ENCODE measurements at places on chromosomes 4 and X.

DNA sequence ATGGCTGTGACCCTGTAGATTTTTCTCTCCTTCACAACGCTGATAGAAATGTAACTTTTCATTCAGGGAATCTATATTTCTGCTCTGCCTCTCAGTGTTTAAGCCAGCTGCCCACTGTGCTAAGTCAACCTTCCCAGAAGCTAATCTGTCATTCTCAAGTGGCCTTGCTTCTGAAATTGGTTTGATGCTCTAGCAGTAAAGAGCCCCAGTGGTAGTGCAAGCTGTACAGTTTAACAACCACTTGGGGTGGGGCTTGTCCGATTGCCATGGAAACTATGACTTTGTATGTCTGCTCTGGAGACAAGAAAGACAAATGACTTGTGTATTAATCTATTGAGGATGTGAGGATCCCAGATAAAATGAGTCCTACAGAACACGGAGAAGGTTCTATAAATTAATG is 620.9 kb upstream of the GALNT7 start:
- no peak for DNase-seq

- no peak for DNase-seq
These were observed 171.1 kb downstream of the PDGFRA start for GRCh38 chr4:54400188-54400587.

GRCh38 chr4:56466910-56467283 is 520 bp upstream of the SRP72 start:
- DNase-seq, result no peak

DNA sequence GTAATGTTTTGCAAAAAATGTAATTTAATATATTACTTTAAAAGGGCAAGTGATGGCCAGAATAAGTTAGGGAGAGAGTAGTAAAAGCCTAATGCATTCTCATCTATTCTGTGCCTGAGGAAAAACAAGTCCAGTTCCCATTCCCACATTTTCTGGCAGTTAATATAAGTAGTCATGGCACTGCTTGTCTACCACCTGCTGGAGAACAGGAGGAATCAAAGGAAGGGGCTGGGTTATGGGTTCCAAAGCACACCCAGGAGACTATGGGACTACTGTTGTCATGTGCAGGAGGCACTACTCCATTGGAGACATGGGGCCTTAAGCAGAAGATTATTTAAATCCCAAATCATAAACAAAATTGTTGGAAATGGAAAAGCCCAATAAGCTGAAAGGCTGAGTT is 2618.6 kb downstream of the ARAP2 start:
- no peak for DNase-seq

DNA sequence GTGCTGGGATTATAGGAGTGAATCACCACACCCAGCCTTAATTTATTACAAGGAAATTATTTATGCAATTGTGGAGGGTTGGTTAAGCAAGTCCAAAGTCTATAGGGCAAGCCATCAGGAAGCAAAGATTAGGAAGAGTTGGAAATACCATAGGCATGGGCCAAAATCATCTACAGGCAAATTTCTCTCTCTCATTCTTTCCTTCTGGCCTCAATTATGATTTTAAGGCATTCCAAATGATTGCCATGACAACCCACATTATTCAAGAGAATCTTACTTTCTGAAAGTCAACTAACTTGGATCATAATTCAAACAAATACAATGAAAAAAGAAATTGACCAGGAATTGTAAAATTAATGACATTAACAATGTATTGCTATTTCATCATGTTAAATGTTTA is 400.8 kb downstream of the GPM6A start:
- DNase-seq, result no peak

DNA sequence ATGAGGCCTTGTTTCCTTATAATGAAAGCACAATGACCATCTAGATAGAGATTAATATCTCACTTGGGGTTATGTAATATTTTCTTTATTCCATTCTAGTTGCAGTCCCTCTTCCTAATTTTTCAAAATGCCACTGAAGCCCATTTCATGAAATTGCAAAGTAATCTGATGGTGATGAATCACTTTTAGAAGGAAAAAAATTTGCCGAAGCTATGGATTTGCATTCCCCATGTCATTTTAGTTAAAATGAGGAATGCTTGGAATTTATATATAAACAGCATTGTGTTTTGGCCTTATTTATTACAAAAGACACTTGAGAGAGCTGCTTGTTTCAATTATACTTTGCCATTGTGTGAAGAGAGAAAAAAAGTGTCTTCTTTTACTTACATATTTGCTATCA is 241.7 kb upstream of the TEX13A start:
- DNase-seq, result no peak

GRCh38 chr4:145234091-145234706 is 53.8 kb upstream of the OTUD4 start:
- peak; percentile 56 for DNase-seq

GRCh38 chr4:101785486-101785885 is 5.0 kb upstream of the BANK1 start:
- no peak for DNase-seq

- no peak for DNase-seq
These were observed 289.3 kb upstream of the PABPC4L start for GRCh38 chr4:134490863-134491262.

DNA sequence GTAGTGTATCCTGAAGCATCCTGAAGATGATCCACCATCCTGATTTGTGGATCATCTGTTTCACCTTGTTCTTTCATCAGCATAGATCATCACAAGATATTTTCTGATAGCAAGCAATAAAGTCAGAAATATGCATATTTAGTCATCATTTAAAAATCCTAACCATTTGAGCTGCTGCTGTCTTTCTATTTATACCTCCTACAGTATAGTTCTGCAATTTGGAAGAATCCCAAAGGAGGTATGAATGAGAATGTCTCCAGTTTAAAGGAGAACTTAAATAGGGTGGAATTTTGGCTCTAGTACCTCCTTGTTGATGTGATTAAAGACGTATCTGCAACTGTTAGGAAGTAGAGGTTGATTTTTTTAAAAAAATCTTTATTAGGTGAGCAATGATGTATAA is 7.6 kb downstream of the SLC25A14 start:
- DNase-seq, result no peak

DNA sequence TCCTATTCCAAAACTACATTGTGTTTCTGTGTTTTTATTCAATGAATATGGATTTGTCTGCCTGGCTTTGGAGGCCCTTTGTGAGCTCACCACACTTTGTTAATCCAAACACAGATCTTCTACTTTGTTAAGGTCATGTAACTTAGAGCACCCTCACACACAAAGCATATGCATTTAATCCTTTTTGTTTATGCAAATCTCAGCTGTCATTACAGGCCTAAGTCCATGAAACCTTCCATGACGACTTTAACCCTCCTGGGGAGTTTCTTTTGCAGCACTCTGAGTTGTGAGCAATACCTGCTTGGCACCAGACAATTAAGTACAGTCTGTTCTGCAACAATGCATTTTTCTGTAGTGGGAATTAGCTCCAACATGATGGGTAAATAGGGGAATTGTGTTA is 14.9 kb downstream of the CCSER1 start:
- no peak for DNase-seq

DNA sequence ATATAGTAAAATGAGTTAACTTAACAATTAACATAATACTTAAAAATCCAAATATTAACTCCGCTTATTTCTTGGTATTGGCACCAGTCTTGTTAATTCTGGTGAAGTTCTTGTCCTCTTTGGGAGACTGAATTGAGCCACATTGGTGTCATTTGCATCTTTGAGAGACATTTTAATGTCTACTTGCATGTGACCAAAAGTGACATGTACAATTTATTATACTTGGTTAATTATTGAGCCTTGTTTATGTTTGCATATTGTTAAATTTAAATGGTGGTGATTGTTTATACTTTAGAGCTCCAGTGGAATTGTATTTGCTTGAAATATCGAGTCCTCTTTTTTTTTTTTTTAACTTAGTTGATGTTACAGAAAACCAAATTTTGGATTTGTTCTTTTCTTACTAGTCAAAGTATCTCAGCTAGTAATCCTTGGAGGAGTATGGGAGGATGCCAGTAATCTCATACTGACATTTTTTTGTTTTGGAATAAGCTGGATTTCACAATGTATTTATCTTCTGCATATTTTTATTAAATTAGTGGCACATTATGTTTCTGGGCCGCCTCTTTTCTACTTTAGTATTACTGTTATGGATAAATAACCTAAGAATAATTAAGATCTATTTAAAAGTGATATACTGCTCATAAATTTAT is 3.9 kb downstream of the SPCS3 start:
- DNase-seq, result no peak

DNA sequence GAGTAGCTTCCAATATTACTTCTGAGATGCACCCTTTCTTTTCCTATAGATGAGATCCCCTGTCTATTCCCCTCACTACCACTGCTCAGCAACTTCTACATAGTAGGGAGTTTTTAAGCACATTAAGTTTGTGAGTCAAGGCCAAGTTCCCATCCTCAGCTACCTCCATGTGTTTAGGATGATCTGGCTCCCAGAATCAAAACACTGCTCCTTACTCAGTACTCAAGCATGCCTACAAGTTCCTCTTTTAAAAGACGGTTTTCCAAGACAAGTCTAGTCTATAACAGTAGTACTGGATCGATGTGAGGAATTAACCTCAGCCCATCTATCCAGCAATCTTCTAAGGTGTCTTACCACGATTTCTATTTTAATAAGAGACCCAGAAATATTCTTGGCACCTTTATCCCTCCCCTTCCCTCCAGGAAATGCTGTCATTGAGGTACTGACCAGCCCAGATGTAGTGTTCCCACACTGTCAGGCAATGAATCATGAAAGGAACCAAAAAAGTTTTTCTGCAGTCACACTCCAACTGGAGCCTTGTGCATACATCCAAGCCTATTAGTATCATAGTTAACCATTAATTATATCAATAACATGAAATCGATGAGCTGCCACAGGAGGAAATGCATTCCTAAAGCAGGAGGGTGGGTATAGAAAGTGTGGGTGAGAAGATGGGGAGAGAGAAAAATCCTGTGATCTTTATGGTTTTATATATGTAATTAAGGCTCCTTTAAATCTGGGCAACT is 29.6 kb downstream of the AREG start:
- DNase-seq, result no peak

- no peak for DNase-seq
These were observed 24.0 kb downstream of the INTS6L start for GRCh38 chrX:135544338-135544948.

DNA sequence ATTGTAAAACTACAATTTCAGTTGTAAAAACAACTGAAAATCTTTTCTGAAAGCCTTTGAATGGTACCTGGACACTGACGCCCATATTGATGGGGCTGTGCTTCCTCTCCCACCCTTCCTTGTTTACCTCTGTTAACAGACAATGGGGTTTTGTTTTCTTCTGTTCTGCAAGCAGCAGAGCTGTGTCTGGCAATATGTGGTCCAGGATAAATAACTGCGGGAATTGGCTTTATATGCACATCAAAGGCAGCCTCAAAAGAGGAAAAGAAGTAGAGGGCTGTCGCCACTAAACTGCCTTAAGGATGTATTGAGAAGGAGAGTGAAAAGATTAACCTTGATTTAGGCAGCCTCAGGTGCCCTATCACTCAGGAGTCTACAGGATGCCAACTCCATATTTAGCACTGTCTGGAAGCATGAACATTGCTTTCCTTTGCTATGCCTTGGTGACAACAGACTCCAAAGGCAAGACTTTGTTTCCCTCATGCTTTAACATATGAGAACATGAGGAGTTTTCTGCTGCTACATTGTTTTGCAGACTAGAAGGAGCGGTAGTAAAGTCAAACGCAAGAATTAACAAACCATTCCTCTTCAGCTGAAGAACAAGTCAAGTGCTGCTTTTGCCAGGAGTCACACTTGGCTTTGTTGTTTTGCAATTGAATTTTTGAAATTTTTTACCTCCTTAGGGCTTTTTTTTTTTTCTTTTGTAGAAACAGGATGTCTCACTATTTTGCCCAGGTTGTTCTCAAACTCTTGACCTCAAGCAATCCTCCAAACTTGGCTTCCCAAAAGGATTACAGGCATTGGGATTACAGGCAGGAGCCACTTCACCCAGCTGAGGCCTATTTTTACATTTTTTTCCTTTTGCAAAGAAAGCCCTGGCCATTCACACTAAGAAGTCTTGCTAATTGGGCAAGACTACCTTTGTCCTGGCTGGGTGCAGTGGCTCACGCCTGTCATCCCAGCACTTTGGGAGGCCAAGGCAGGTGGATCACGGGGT is 3.0 kb downstream of the IL21 start:
- DNase-seq, result no peak

- no peak for DNase-seq
These were observed 291.0 kb upstream of the STS start for GRCh38 chrX:6856471-6856870.

DNA sequence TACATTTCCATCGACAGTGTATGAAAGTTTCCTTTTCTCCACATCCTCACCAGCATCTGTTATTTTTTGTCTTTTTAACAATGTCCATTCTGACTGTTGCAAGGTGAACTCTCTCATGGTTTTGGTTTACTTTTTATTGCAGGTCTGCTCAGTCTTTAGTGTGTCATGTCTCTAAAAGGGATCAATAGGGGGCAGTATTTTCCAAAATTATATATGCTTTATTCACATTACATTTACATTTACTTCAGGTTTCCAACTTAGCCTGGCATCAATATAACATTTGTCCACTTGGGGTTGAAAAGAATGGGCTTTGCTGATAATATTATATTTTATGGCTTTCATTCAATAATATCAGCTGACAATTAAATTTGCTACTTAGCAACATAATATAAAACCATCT is 265.0 kb upstream of the SLITRK2 start:
- DNase-seq, result no peak

DNA sequence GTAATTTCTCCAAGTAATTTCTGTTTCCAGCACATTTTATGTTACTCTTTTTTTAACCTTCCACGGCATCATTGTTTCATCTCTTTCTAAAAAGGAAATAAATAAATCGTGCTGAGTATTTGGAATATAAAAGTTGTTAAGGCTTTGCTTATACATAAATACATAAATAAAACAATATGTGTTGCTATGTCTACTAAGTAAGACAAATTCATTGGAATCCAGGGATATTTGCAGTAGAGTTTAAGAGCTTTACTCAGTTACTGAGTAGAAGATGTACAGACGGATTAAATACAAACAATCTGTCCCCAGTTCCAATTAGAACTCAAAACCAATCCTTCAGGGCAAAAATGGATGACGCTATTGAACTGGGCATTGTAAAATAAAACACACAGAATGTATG is 1.4 kb downstream of the ARHGAP24 start:
- DNase-seq, result no peak

GRCh38 chr4:40991908-40992307 is 222.4 kb downstream of the APBB2 start:
- no peak for DNase-seq

DNA sequence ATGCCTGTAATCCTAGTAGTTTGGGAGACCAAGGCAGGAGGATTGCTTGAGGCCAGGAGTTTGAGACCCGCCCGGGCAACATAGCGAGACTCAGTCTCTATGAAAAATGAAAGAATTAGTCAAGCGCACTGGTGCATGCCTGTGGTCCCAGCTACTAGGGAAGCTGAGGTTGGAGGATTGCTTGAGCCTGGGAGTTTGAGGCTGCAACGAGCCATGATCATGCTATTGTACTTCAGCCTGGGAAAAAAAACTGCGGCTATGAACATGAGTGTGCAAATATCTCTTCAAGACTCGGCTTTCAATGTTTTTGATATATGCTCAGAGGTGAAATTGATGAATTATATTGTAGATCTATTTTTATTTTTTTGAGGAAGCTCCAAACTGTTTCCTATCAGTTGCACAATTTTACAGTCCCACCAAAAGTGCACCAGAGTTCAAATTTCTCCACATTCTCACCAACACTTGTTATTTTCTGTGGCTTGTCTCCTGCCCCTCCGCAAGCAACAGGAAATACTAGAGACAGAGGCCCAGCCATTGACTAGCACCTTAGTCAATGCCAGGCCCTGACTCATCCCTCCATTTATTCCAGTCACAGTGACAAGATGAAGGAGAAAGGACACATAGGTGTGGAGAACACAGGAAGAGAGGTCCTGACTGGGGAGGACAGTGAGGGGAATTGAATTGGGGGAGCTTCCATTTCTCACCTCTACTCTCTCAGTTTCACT is 33.1 kb upstream of the ZNF41 start:
- no peak for DNase-seq

All from activated naive CD4-positive, alpha-beta T cell treated with Interleukin-2 at 50 U/mL for 16 hours (primary cell).